Activated CD4-positive, alpha-beta T cell treated with anti-CD3 and anti-CD28 coated beads for 36 hours (primary cell): ENCODE measurements at places on chromosomes 4 and X.

GRCh38 chr4:17385403-17385802, 126.5 kb downstream of the QDPR start:
- DNase-seq, result peak; percentile 8

GRCh38 chr4:14272206-14272605, 644.7 kb upstream of the BOD1L1 start:
- no peak for DNase-seq

DNA sequence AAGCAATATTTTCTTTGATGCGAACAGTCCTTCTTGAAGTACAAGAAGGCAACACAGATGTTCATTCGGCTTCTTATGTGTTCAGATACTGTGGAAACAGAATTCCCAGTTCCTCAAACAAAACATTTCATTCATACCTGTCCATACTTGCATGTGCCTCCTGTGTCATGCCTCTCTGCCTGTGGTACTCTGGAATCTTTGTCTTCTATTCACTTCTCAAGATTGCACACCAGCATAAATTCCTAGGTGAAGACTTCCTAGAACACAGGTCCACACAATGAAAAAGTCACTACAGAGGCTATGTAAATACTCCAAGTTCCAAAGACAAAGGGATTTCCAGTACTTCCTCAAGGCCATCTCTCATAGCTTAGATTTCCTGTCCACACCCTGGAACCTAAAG, 367.2 kb downstream of the AFF2 start:
- DNase-seq, result no peak

GRCh38 chr4:11495818-11496217, 67.1 kb upstream of the HS3ST1 start:
- no peak for DNase-seq

DNA sequence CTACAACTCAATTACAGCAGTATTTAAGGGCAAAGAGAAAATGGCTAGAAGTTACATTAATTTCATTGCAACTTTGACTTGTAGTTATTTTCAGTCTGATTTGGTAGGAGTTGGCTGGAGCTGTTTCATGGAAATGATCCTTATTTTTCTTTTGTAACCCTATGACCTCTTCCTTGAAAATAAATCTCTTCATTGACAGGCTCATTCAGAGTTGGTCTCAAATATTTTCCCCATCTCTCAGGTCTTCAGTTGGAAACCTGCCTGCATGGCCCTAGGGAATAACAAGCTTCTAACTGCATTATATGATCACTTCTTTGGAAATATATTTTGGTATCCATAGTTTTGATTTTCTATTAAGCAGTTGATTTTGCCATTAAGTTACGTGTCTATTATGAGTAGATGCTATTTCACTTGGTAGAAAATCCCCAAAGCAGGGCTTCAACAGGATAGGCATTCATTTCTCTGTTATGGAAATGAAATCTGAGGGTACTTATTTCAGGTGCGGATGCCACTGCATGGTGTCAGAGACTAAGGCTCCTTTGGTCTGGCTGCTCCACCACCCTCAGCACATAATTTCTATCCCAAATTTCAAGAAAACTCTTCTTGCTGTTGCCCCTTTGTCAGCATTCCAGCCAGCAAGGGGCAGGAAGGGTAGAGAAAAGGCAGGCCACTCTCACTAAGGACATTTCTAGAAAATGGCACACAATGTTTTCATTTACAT, 502.5 kb downstream of the SPRY1 start:
- DNase-seq, result no peak

DNA sequence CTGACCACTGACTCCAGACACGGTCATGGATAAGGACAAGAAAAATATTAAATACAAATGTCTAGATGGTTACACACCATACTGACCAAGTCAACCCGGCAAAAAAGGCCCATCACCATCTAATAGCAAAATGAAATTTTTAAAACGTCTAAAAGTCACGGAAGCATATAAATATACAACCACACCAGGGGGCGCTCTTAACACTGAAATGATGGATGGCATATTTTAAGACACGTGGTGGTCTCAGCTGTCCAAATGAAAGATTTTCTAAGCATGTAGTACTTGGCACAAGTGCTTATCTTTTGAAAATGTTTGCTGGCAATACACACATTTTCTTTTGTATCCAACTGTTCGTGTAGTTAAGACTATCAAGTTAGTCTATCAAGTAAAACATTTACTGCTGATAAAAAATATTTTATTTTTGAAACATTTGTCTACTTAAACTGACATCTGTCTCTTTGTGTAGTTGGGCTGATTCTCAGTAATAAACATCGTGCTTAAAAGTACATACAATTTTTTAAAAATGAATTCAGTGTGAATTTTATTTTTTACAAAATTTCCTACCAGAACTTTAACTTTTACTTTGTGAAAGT, 64.6 kb downstream of the COX7B2 start:
- peak; percentile 65 for DNase-seq

GRCh38 chr4:10116569-10117358, at the start of gene WDR1:
WDR1 (minus strand) TSS chr4:10116799; CDS start chr4:10116666, 133 bp downstream.
- DNase-seq, result peak; percentile 93

DNA sequence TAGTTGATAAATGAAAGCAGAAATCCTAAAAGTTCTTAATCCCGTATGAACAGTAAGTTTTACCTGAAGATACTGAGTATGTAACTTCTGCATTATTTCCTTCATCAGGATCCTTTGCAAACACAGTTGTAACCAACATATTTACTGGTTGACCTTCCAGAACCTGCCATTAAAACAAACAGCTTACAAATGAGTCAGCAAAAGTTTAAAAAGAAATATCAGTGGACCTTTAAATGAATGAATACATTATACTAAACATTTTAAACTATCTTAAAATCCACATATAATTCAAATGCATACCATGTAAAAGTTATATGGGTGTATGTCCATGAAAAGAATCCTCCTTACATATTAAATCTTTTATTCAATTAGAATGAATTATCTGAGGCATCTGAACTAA, 163.6 kb downstream of the DCHS2 start:
- DNase-seq, result no peak
